Activated CD8-positive, alpha-beta memory T cell treated with anti-CD3 and anti-CD28 coated beads for 1 hour (primary cell): ENCODE measurements at places on chromosomes 3 and 15.

GRCh38 chr15:40762919-40763800 lies 708 bp upstream of the GCHFR start:
- DNase-seq: no peak

GRCh38 chr3:70201975-70202374 lies 110.5 kb downstream of the MDFIC2 start:
- no peak for DNase-seq

- DNase-seq: no peak
Observed at GRCh38 chr3:144263706-144264105, 292.1 kb downstream of the DIPK2A start.

- DNase-seq: no peak
Observed at GRCh38 chr15:93129702-93130488, 40.9 kb upstream of the RGMA start.

- peak; percentile 61 for DNase-seq
Observed at GRCh38 chr3:170037463-170038433, at the start of gene GPR160. GPR160 (plus strand) TSS chr3:170037995; CDS start chr3:170083973, 45,978 bp downstream.

DNA sequence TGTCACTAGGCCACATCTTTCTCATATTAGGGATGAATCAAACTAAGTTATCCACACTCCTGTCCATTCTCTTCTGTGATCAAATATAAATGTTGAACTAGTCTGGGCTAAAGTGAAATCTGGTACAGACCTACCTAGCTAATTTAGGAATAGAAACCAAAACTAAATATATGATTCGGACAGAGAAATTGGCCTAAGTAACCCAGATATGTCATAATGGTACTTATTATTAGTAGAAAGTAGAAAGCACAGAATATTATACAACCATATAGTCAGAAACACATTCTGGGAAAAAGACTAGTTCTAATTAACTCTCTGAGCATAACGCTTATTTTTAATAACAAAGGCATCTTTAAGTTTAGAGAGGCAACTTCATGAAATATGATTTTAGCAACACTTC lies 389.0 kb downstream of the LSAMP start:
- no peak for DNase-seq

GRCh38 chr3:165799026-165799425 lies 38.2 kb downstream of the BCHE start:
- no peak for DNase-seq

GRCh38 chr15:95837341-95838004 lies 493.0 kb upstream of the NR2F2 start:
- DNase-seq: no peak

GRCh38 chr3:61774279-61774890 lies 213.0 kb downstream of the PTPRG start:
- no peak for DNase-seq

GRCh38 chr3:42608581-42608980 lies 8.1 kb downstream of the NKTR start:
- DNase-seq: no peak

- DNase-seq: no peak
Observed at GRCh38 chr3:141081141-141081795, 30.1 kb downstream of the SPSB4 start.

DNA sequence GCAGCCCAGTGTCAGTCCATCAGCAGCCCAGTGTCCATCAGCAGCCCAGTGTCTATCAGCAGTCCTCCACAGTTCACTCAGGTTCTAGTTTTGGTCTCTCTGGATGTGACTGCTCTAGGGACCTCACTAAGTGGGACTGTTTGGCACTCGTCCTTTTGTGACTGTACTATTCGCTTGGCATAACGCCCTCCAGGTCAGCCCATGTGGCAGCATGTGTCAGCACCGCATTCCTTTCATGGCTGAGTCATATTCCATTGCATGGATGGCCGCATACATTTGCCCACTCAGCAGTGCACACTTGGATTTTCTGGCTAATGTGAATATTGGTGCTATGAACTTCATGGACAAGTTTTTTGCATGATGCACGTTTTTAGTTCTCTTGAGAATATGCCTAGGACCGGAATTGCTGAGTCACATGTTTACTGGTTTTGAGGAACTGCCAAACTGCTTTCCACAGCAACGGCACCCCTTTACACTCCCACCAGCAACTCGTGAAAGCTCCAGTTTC lies 16.4 kb downstream of the CHST13 start:
- no peak for DNase-seq

DNA sequence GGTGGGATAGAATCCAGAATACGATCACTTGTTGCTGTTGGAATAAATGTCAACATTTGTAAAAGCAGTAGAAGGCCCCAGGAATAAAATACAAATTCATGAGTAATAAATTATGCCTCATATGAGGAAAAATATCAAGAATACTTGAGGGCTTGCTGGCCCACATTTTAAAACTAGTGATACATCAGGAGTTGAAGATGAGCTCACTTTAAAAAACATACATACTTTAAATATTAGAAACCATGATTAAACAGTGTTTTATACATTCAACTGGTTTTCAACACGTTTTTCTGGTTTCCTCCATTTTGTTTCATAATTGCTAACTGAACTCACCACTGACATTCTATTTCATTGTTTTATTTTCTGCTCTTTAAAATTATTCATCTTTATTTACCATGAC lies 141.4 kb downstream of the TFG start:
- DNase-seq: no peak

- DNase-seq: no peak
Observed at GRCh38 chr15:51137024-51137423, 42.3 kb upstream of the TNFAIP8L3 start.

DNA sequence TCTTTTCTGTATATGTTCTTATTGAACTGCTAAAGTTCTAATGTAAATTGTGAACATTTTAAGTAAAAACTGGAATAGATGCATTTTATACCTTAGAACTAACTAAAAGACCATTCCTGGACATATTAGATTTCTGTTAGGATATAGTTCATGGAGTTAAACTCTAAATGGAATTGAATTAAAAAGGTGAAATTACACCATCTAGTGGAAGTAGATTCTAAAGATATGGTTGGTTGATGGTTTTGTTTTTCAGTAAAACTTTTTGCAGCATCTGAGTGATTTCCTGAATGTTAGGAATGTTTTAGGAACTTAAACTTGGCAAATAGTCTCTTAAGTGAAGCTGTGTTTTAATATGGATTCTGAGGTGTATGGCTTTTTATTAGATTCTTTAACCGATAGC lies 96.8 kb downstream of the SLMAP start:
- no peak for DNase-seq

- no peak for DNase-seq
Observed at GRCh38 chr3:108100906-108101660, 10.3 kb upstream of the CD47 start.

GRCh38 chr15:60540002-60540651 lies 61.2 kb upstream of the ICE2 start:
- no peak for DNase-seq

DNA sequence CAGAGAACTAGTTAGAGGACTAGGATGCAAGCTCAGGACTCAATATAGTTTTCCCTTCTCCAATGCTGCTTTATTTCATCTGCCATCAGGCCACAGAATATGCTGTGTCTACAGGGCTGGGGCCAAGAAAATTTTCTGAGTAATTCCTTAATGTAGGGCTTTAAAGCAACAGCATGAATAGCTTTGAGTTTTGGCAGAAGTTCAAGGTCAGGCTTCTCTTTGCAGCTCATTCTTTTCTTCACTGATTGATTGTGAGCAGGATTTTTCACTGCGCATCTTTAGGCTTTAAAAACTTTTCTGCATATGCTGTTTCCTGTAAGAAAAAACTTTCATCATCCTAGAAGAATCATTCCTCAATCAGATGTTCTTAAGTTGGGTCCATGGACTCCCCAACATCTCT lies 4.6 kb downstream of the TMEM108 start:
- no peak for DNase-seq

- no peak for DNase-seq
Observed at GRCh38 chr3:189214651-189215050, 42.9 kb downstream of the TPRG1 start.

GRCh38 chr15:63640146-63640545 lies 43.0 kb downstream of the FBXL22 start:
- no peak for DNase-seq

DNA sequence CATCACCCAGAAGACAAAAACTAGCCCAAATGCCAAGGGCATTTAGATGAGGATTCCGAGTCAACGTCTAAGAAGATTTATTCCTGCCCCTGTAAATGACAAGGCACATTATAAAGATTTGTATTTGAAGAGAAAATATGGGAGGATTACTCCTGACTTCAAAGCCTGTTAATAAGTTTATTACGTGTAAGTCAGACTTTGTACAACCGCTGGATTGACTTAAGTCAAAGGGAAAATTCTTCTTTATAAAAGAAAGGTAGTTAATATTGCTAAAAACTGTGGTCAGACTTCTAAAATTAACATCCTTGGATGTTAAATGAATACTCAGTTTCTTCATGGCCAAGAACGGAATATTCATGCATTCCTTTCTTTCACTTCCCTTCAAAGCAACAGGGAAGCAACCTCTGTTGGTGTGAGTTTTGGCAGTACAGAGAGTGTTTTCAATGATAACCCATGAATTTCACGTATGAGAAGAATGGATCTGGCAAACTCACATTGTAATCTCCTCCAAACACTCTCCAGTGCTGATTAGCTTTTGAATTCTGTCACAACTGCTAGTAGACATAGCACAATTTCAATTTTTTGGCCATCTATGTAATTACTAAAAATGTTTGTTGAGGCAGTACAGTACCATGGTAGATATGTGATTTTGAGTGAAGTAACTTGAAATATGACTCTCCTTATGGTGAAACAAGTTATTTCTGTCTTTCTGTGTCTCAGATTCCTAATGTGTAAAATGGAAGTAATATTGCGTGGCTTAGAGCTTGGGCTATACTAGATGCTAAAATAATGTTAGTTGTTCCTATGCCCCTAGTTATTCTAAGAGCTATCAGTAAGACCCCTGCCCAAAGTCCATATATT lies 62.0 kb downstream of the PLD1 start:
- DNase-seq: no peak

DNA sequence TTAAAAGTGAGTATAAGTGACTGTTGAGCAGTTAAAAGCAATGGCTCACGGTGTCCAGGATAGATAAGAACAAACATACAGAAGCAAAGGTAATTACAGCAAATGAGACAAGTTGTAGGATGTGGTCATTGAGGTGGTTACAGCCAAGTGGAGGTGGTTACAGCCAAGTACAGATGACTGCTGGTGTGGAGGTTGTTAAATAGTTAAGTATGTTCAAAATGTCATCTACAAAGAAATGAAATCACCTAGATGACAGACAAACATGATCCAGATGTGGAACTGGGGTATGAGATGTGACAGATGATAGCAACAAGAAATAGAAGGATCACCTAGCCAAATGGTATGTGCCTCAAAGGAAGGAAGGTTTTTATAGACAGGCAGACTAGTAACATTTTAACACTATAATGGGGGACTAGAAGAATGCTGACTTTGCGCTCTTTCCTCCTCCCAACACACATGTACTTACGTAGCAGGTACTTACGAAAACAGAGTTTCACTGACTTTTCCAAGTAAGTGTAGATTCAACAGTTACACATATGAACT lies 6.8 kb upstream of the ANKRD28 start:
- no peak for DNase-seq

DNA sequence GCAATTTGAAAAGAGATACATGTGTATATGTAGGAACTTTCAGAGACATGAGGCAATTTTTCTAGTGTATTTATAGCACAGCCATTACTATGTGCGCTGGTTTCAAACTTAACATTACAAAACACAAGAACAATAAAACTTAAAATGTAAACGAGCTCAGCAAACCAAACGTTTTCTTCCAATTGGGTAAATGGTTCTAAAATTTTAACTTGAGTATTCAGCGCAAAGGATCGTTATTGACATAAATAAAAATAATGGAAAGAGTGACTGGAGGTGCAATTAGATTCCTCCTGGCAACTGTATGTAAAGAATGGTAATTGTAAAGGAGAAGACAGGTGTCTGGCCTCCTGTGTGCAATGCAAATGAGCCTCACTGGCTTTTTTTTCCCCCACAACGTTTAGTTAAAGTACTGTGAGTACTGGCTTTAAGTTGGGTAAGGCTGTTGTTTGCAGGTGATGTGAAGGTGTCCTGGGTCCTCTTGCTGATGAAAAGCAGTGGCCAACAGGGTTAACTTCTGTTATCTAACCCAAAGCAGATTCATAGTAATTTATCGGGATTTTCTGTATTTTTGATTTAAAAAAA lies 14.1 kb upstream of the GADL1 start:
- no peak for DNase-seq

DNA sequence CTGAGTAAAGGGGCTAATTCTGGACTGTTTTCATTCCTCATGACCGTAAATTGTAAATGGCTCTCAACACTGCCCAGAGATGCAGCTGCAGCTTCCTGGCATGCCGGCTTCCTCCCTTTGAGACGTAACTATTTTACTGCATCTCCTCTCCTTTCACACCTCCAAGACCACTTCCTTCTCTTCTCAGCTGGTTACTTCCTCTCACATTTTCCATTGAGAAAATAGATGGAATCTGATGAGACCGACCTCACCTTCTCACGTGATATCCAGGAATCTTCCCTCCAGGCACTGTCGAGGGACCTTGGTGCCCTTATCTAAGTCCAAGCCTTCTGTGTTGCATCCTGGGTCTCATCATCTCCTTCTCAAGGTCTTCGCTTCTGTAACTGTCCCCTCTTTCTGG lies 12.7 kb downstream of the LYSMD4 start:
- no peak for DNase-seq

GRCh38 chr3:34884007-34884406 lies 755.3 kb upstream of the ARPP21 start:
- no peak for DNase-seq

DNA sequence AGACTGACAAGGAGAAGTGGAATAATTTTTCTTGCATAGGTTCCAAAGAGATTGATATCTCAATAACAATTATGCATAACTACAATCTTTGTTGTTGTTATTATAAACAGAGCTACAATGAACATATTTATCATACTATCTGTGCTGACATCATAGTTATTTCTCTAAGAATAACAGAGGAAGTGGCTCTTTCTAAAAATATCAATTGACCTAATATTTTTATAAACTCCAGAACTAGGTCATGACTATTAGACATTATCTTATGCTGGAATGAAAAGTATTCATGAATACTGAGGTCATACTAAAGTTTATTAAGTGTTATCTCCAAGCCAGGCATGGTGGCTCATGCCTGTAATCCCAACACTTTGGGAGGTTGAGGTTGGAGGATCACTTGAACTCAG lies 114.1 kb downstream of the DCLK3 start:
- no peak for DNase-seq

- no peak for DNase-seq
Observed at GRCh38 chr3:124351430-124352148, 359.7 kb upstream of the ROPN1 start.

DNA sequence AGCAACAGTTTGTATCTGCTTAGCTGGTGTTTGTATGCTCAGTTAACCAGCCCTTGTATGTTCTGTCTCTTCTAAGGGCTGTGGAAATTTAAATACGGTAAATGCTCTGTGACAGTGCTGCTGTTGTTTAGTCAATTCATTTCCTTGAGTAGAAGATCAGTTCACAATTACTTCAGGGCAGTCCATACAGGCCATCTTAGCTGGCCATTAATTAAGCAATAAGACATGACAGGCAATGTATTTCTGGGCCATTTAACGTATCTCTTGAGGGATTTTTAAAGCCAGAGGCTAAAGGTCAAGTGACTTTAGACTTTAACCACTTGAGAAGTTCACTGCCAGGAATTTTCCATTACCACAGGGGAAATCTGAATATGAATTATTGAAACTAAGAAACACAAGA lies 351.8 kb downstream of the ZIC1 start:
- DNase-seq: no peak
